Activated T-helper 1 cell treated with Interleukin-2 at 50 U/mL for 16 hours (primary cell): ENCODE measurements at places on chromosomes 2 and 18.

DNA sequence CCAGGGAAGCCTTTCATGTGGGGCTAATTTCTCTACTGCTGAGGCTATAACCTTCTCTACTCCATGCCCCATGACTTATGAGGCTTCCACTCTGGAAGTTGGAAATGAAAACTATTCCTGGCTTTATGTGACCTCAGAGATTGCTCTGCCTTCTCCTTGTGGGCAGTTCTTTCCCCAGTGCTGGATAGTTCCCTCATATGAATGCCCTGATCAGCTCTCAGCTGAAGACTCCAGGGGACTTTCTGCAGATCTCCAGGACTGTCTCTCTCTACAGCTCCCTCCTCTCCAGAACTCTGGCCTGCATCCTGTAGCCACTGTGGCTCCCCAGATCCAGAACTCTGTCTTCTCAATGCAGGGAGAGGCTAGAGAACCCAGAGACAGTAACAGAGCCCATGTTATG lies 235.1 kb downstream of the SEPTIN10 start:
- DNase-seq: no peak

DNA sequence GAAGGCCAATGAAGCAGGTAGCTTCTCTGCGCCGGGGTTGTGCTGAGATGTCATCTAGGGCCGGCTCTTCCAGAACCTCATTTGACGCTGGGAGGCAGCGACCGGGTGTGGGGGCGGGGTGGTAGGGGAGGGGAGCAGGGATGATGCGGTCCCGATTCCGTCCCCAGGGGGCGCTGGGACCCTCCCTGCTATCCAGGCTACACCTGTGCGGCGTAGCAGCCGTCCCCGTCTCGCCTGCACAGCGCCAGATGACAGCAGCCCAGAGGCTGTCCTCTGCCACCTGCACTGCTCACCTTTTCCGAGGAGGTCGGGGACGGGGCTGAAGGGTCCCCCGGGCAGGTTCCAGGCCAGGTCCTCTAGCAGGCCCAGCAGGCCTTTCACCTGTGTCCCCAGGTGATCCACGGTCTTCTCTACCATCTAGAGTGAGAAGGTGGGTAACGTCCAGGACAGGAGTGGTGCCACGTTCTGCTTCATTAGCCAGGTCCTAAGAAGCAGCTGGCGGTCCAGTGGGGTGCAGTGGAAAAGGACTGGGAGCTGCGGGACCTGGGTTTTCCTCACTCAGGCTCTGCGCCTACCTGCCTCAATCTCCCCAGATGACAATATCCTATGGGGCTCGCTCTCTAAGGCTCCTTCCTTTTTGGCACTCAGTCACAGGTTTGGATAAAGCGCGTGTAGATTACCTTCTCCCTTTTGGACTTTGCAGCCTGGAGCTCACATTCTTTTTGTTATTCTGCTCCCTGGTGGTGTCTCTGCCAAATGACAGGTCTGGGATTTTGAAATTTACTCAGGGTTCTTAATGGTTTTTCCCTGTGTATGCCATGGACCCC lies 56.0 kb upstream of the RAB6C start:
- no peak for DNase-seq

DNA sequence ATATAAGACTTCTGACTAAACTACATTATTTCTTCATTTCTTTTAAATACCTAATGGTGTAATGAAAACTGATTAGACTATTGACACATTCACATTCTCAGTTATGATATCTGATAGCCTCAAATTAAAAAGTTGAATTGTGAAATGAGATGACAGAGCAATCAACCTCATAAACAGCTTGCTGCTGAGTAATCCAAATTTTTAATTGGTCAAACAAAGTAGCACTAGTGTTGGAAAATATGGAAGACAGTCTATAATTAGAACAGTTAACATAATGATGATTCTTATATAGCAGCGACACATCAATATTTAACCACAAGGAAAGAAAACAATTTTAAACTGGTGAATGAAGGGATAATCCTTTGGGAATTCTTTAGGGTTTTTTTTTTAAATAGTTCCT lies 91.9 kb upstream of the LRP1B start:
- DNase-seq: no peak

- no peak for DNase-seq
Observed at GRCh38 chr2:241185961-241186360, 2.5 kb upstream of the ANO7 start.

DNA sequence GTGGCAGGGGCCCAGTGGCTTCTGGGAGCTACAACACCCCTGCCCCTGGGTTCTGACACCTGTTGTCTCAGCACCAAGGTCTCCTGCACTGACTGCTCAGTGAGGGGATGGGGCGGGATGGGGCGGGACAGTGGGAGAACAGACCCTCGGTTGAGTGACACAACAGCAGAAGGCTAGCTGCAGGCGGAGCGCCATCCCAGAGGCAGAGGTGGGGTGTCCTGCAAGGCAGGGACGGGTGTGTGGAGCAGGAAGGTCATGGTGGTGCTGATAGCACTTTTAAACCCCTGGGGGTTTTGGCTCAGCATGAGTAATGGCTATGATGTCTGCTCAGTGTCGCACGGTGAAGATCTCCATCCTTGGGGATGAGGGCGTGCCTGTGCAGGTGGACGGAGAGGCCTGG lies 105.1 kb downstream of the DGKD start:
- no peak for DNase-seq

- DNase-seq: no peak
Observed at GRCh38 chr18:23608211-23608610, 21.9 kb upstream of the NPC1 start.

DNA sequence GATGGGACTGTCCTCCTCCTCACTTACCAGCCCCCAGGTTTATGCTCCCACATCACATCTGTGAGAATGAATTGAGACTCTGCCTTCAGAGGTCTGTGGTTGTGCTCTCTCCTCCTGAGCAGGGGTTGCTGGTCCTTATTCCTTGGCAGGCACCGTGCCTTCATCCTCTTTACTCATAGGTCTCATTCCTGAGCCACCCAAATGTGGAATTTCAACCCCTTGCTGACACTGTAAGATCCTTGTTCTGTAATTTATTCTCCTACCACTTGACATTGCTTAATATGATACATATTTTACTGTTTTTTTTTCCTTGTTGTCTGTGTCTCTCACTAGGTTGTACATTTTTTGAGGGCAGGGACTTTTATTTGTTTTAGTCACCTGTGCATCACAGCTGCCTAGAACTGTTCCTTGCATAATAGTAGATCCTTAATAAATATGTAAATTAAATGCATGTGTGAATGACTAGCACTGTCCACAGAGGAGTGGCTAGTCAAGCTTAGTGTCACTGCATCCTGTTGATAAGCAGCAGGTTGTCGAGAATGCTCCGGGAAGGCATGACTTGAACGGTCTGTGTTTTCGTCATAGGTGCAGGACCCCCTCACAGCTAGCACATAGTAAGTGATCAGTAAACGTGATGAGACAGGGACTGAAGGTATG lies 180.6 kb downstream of the ZNF407 start:
- no peak for DNase-seq

GRCh38 chr2:148046802-148047201 lies 25.9 kb downstream of the MBD5 start:
- DNase-seq: no peak

GRCh38 chr18:31920277-31920676 lies 22.7 kb downstream of the TRAPPC8 start:
- DNase-seq: no peak
